Gastroesophageal sphincter (tissue), 4 donors: ENCODE measurements at places on chromosomes 4 and X. TPM values are rescaled to one million over a fixed set of nuclear protein-coding genes. Genes with fewer than 3 reads are reported as not detected.

FOXP3 gene
- total RNA-seq: not detected

DNA sequence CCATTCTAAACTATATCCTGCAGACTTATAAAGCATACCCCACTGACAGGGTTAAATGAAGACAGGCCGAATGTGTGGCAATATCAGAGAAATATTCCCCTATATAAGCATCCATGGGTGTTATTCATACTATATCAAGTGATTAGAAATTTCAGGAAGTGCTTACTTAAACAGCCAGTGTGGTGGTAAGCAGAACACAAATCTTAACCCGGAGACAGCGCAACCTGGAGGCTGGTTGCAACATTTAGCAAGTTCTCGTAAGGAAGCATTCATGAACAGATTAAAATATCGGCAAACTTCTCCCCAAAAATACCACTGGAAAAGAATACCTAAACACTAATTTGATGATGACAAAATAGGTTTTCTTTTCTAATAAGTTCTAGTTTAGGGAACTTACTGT, 261.2 kb downstream of the CBLL2 start:
- no peak for ATAC-seq

- ATAC-seq: no peak
Observed at GRCh38 chr4:116537828-116538227, 547.5 kb downstream of the TRAM1L1 start.

KLF8 gene
- total RNA-seq: 15.1 TPM

- no peak for ATAC-seq
Observed at GRCh38 chrX:136652822-136653723, 5.1 kb downstream of the CD40LG start.

AWAT2 gene
- not detected for total RNA-seq

DNA sequence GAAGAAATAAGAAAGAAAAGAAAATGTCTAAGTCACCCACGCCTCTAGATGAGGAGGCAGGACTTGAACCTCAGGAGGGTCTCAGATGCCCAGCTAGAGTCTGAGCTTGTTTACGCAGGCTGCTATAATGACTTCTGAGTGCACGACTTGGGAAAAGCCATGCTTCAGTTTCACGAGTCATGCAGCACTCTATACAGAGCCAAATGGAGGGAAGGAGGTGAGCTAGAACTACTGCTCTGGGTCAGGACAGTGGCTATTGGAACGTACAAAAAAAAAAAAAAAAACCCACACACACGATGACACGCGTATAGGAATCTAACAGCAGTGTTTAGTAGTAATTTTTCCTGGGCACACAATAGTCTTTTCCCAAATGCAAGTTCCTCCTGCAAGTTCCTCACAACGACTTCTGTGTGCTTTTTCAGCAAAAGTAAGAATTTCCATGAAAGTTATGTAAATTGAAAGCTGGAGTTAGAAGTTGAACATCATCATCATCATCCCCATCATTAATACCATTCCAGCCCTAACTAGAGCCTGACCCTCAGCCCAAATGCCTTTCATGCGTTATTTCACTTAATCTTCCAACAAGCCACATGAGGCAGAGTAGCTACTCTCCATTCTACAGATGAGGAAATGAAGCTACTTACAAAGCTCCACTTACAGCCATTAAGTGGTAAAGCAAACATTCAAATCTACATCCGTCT, 36.6 kb downstream of the IRF2 start:
- ATAC-seq: no peak

DNA sequence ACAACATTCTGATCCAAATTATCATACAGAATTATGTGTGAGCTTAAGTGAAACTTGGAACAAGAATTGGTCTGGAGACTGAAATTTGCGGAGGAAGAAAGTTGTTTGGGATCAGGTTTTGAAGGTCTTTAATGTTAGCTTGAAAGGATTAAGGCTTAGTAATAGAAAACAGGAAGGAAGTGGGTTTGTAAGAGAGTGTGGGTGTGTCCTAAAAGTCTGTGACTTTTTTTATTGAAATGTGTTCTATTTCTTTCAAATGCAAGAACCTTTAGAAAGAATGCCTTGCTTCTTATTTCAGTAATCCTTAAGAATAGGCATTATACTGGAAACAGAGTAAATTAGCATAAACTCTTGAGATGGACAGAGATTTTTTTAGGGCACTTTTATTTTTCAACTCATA, 198.0 kb downstream of the GALNTL6 start:
- no peak for ATAC-seq

TAF9B gene
- total RNA-seq: 56.4 TPM

GRCh38 chrX:71128166-71128833, 9.9 kb downstream of the MED12 start:
- ATAC-seq: no peak

GLUD2 gene
- 1.1 TPM for total RNA-seq

MAGEC2 gene
- not detected for total RNA-seq

- no peak for ATAC-seq
Observed at GRCh38 chrX:308821-309520, 9.6 kb downstream of the GTPBP6 start.

DNA sequence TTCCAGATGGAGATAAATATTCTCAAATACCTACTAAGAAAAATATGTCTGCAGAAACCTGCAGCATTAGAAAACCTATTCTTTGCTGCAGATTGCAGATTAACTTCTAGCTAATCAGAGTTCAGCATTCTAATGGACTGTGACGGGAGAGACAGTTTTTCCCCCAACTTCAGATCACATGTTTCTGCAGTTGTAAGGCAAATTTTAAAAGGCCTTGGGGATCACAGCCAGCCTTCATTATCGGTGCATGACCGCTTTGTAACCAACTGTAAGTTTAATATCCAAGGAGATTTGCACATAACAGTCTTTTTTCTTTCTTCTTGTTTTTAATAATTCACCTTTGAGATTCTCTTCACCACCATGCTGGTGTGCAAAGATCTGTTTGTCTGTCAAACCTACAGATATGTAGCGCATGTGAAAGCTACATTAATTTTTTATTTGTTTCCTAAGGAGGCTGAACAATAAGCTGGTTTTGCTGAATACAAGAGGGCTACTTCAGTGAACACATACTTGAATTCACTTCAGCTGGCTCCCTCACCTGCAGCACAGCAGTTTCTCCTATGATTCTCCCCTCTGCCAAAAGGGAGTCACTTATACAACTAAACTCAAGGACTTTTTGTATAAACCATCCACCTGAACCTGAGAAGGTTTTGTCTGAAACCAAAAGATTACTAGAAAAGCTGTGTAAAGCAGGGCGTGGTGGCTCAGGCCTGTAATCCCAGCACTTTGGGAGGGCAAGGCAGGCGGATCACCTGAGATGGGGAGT, 488.5 kb downstream of the RPA4 start:
- no peak for ATAC-seq

- ATAC-seq: no peak
Observed at GRCh38 chrX:40821780-40822179, 86.4 kb upstream of the MED14 start.

HMX1 gene
- total RNA-seq: not detected

GRCh38 chrX:11188664-11189063, 77.5 kb downstream of the HCCS start:
- ATAC-seq: no peak

LARP1B gene
- total RNA-seq: 19.7 TPM

TKTL1 gene
- not detected for total RNA-seq

SPANXA2 gene
- total RNA-seq: not detected

AKAP14 gene
- not detected for total RNA-seq

DNA sequence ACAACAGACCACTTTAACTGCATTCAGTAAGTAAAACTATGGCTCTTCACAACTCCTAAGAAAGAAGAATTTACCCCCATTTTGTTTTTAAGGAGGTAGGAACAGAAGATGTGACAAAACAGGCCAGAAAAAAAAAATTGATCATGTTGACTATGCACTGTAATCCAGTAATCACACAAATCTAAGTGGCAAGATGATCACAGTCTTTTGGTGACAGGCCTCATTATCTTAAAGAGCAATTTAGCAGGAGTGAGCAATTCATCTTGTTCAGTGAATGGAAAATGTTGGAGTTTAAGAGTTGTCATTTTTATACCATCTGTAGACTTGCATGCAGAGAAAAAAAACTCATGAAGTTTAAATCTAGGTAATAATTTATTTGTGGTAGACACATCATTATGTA, 115.1 kb downstream of the SLC39A8 start:
- ATAC-seq: no peak

DNA sequence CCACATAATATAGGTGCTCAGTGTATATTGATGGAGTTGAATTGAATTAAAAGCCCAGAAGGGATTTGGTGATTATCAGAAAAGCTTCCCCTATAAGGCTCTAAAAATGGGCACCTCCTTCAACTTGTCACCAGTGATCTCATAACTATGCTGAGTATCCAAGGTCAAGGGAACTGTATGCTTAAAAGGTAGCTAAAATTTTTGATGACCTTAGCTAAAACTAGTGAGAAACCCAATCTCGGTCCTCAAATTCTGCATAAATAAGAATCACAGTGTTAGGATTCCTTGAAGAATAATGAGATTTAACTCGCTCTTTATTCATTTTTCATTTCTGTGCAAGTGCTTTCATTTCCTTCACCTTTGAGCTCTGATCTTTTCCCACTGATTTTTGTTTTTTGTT, 87.7 kb upstream of the AP1S2 start:
- ATAC-seq: no peak

GRCh38 chr4:79689740-79690139, 281.7 kb upstream of the GK2 start:
- no peak for ATAC-seq

FRAS1 gene
- 4.4 TPM for total RNA-seq

DNA sequence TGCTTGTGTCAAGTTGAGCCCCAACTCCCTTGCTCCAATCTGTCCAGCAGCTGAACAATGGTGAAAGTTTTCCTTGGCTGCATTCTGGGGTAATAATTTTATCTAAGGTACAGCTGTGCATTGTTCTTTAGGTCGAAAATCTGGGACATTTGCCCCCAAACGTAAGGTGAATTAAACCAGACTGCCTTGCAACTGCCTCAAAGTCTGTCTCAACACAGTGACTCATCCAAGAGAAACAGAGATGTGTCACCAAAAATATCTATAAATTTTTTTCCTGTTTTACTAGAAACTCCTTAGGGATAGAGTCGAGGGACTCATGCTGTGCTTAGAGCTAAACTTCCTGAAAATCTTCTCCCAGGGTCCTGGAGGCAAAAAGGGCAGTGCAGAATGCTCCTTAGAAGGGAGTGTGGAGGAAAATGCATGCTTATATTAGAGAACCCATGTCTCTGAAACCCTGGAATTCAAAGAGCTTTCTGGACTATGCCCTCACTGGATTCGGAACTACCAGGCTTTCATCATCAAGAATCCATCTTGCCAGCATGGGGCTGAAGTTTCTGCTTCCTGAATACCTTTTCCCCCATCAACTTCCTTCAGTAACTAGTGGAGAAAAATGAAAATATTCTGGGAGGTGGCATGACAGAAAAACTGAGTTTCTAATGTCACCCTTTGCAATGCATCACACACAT, 115.7 kb downstream of the PALLD start:
- ATAC-seq: no peak

UGT2A1 gene
- total RNA-seq: not detected

- ATAC-seq: no peak
Observed at GRCh38 chr4:179817317-179817716, 2375.1 kb upstream of the AGA start.

PSAPL1 gene
- total RNA-seq: not detected

SMIM20 gene
- total RNA-seq: 38.2 TPM

- no peak for ATAC-seq
Observed at GRCh38 chr4:146054676-146055075, 116.1 kb upstream of the ZNF827 start.

DNA sequence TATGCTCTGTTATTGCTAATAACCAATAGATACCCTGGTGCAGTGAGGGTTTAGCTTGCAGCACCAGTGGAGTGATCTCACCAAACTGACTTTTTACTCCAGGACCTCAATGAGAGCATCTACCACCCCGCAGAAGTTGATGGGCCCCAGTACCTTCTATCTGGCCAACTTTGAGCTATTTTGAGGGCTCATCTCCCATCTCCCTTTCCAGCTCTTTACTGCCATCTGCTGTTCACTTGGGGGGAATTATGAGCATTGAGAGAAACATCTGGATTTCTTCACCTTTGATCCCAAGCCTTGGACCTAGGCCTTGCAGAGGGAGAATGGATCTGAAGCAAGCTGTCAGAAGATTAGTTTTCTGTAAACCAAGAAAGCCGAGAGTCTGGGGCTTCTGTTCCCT, 143.6 kb downstream of the TMEM164 start:
- ATAC-seq: peak; percentile 65

MAGIX gene
- 1.6 TPM for total RNA-seq

DNA sequence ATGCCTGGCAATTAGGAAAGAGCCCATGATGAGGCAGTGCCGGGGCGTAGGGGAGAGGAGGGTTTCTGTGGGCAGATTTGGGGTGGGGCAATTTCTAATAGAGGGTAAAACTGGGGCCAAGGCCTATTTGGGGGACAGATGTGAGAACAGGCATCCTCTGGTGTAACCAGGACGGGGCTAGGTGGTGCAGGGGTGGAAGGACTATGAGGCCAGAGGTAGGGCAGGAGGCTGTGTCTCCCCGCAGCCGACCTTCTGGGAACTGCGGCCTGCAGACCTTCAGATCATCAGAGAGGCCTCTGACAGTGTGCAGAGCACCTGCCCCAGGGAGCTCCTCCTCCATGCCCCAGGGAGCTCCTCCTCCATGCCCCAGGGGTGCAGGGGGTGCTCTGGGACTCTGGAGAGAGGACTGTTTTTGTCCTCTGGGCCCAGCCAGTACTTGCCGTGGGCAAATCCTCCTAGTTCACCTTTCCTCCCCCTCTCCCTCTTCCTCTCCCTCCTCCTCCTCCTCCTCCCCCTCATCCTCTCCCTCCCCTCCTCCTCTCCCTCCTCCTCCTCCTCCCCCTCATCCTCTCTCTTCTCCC, 101.9 kb downstream of the SORCS2 start:
- no peak for ATAC-seq

DNA sequence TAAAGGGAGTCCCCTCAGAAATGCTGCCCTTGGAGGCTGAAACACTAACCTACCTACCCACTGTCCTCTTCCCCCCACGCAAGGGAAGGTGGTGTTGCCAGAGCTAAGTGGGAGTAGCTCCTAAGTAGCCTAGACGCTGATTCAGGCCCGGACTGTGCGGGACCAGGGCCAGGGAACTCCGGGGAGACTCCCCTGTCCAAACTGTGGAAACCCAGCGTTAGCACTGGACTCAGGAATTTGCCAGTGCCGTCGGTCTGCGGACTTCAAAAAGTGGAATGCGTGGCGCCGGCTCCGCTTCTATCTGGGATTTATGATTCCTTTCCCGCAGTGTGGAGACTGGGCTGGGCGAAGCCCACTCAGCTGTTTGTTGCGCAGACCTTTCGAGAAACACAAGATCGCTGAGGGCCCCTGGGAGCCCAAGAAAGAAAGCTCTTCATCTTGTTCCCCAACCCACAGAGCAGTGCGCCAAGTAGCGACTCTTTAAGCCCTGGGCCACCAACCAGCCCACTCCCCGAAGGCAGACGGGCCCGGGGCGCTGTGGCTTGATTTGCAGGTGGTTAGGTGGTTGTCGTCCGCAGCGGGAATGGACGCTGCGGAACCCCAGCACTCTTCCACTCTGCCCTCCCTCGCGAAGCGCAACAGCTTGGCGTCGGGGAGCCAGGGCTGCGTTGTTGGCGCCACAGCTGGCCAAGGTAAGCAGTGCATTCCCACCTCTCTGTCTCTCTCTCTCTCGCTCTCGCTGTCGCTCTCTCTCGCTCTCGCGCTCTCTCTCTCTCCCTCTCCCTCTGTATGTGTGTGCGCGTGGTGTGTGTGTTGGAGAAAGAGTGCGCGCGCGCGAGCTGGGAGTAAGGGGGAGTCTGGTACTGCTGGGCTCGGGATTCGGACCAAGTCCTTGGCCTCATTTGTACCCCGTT, 2.0 kb downstream of the TMEM255A start:
- peak; percentile 57 for ATAC-seq

GRCh38 chr4:8082517-8083055, 76.0 kb downstream of the ABLIM2 start:
- ATAC-seq: no peak

GLRA2 gene
- not detected for total RNA-seq

CLIC2 gene
- total RNA-seq: 12.7 TPM

CHRDL1 gene
- 154 TPM for total RNA-seq

GRCh38 chr4:26441771-26442170, 48.5 kb downstream of the CCKAR start:
- ATAC-seq: no peak
